ENCODE measurements at places on chromosomes 13 and 19.

- no peak for DNase-seq
These were observed 463 bp downstream of the SUGP1 start for GRCh38 chr19:19319732-19320360.

DNA sequence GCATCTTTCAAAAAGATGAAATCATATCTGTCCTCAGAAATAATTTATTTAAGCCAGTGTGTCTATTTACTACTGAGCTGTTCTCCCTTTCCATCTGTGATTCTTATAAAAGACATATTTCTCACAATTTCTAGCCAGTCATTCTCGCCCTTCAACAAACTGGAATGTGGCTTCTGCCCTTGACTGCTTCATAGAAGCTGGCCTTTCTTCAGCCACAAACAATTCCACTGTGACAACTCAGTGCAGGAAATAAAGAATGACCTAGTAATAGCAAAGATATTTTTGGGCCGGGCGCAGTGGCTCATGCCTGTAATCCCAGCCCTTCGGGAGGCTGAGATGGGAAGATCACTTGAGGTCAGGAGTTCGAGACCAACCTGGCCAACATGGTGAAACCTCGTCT lies 655.5 kb downstream of the PCDH9 start:
- no peak for DNase-seq

DNA sequence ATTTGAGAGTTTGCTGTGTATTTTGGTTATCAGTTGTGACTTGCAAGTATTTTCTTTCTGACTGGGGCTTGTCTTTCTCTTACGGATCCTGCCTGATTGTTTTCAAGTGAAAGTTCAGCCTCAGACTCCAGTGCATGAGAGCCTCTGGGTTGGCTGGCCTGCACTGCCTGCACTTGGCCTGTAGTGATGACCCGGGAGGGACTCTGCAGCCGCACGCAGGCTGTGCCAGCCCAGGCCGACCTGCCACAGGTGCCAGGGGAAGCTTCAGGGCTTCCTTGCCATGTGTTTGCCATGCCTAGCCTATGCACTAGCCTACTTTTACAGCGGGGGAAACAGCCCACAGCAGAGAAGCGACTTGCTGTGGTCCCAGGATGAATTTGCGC lies 77.0 kb downstream of the KDM4B start:
- no peak for DNase-seq

DNA sequence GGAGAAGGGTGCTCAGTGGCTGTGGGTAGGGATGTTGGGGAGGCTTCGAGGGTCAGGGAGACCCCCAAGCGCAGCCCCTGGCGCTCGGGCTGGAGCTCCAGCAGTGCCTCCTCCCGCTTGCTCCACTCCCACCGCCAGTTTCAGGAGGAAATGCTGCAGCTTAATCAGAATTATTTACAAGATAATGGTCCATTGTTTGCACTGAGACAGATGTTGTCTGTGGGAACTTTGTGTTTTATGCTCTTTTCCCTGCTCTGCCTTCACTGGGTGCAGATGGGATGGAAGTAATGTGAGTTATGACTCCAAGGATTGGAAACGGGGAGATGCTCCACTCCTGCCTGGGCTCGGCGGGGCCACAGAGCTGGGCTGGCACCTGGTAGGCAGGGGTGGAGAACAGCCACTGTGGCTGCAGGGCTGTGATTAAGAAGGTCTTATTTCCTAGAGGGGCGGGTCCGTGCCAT lies 192.4 kb downstream of the ZNF536 start:
- DNase-seq = no peak

- DNase-seq = no peak
These were observed 973.7 kb downstream of the UQCRFS1 start for GRCh38 chr19:28239270-28239669.

DNA sequence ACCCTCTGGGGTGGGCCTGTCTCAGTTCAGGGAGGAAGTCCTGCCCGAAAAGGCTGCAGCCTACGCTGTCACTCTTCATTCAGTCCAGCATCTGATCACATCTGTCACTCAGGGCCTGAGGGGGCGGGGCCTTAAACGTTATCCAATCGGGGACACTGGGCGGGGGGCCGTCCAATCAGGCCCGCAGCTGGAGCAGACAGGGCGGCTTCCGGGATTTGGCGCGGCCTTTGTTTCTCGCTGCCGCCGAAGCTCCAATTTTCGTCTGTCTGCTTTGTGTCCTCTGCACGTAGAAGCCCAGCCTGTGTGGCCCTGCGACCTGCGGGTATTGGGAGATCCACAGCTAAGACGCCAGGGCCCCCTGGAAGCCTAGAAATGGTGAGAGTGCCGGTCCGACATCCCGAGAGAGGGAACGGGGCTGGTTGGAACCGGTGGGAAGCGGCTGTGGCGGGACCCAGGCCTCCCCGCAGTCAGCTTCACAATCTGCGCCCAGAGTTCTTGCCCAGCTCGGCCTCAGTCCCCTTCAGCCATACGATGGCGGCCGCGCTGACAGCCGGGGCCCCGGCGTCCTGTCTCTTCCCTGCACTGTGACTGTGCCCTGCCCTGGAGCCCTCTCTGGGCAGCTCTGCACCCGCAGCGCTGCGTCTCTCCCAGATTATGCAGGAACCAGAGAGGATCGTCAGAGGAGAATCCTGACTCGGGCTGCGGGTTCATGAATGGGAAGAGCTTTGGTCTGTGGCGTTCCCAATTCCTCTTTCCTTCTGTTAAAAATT lies at the start of gene ZNF730:
Gene ZNF730, plus strand, starts transcription at position 224 of the 770 bp plus-strand sequence. Its CDS starts 149 bp downstream, at position 373.
- peak; percentile 14 for DNase-seq

GRCh38 chr13:110576736-110577476 lies 15.4 kb upstream of the RAB20 start:
- no peak for DNase-seq

DNA sequence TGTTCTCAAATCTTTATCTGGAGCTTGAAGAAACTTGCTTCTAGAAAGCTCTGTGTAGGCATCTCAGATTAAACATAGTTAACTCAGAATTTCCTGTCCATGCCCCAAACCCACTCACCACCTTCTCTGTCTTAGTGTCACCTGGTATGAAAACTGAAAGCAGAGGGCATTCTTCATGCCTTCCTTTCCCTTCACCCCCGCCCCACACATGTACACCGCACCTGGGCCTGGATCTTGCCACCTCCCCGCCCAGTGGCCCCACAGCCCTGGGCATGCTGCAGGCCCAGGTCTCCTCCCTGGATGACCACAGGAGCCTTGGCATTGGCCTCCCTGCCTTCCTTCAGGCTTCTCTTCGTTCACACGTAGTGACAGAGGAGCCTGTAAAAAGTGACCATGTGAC lies 15.8 kb downstream of the CFAP97D2 start:
- DNase-seq = no peak

DNA sequence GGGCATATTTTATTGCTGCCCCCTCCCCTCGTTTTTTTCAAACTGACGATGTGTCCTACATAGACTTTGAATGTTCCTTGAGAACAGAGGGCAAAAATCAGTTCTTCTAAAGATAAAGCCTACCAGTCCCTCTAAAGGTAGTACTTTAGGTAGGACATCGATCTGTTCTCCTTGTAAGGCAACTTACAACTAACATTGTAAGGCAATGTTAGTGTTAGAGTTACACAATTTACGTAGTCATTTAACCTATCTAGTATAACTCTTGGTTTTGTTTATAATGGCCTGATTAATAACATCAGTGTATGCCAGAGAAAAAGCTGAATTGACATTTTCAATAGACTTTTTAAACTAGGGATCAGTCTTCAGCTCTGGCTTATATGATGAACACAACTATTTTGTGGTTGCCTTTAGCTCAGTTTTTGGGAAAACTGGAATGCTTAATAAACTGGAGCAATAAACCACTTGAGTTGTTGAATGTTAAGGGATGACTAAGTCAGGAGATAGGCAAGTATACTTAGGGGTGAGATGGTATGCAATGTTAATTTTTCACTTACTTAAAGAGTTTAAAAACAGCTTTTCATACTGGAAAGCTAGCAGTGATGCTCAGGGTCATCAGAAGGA lies 2.2 kb downstream of the NDFIP2 start:
- no peak for DNase-seq

GRCh38 chr13:112776354-112776753 lies 86.5 kb downstream of the ATP11A start:
- DNase-seq = no peak

DNA sequence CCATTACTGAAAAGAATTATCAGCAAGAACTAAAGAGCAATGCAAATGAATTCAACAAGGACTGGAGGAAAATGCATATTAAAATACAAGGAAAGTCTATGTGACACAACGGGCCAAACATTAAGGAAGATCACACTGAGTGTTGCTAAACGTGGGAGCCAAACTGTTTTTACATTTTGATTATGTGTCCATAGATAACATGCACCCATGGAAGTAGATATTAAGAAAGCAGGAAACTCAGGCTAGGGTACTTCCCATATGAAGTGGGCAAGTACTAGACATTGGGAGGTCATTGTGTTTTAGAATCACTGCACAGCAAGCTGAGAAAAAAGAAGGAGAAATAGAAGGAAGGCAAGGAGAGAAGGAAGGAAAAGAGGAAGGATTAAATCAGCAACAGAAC lies 161.8 kb downstream of the KCTD12 start:
- DNase-seq = no peak

DNA sequence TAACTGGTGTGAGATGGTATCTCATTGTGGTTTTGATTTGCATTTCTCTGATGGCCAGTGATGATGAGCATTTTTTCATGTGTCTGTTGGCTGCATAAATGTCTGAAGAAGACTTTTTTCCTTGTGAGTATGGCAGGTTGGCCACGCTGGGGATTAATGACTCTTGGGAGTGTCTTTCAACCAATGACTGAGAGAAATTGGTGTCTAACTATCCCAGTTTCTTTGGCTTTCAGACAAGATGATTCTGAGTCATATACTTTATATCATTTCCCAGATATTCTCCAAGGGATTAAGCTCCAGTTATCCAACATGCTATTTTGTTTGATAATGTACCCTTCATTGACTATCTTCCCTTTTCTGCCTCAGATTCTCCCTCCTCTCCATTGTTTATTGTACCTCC lies 35.5 kb upstream of the CSNK1A1L start:
- no peak for DNase-seq

GRCh38 chr13:75146436-75146835 lies 335.5 kb downstream of the TBC1D4 start:
- no peak for DNase-seq

GRCh38 chr13:75889427-75889826 lies 253.3 kb downstream of the LMO7 start:
- no peak for DNase-seq

GRCh38 chr13:112441779-112442310 lies 65.7 kb downstream of the SPACA7 start:
- no peak for DNase-seq

GRCh38 chr13:98960606-98961502 lies 17.0 kb downstream of the DOCK9 start:
- DNase-seq = no peak
